Fibroblast of pulmonary artery (primary cell): ENCODE measurements at places on chromosomes 11 and 22.

- DNase-seq: peak; percentile 36
These were observed 76.8 kb downstream of the C11orf58 start for GRCh38 chr11:16815047-16815767.

- no peak for DNase-seq
These were observed 190.4 kb downstream of the MN1 start for GRCh38 chr22:27610863-27611786.

DNA sequence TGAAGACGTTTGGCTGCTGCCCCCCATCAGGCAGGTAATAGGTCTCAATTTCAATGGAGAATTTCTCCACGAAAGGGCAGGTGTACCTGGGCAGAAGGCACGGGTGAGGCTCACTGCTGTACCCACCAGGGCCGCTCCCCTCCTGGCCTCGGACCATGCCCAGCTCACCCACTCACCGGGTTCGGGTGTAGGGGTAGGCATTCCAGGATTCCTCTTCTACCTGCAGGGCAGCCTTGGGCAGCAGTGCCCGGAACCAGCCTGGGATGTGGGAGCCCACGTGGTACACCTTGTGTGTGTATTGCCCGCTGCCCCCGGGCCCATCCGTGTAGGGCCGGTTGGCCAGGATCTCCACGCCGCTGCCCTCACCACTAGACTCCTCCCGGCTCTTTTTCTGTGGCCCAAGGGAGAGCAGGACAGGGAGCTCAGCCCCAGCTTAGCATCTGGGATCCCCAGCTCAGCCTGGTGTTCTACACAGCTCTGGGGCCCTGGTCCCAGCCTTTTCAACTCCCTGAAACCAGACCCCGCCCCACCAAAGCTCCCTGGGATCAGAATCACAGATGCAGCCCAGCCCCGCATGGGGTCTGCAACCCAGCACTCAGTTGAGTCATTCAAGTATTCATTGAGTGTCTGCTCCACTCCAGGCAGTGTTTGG, 2.7 kb downstream of the PITPNM1 start:
- DNase-seq: no peak

GRCh38 chr11:93512949-93513667, 30.1 kb downstream of the SMCO4 start:
- DNase-seq: no peak

GRCh38 chr22:47692811-47693210, 930.4 kb downstream of the TBC1D22A start:
- no peak for DNase-seq

- no peak for DNase-seq
These were observed 1399.9 kb downstream of the BRD1 start for GRCh38 chr22:48427731-48428211.

DNA sequence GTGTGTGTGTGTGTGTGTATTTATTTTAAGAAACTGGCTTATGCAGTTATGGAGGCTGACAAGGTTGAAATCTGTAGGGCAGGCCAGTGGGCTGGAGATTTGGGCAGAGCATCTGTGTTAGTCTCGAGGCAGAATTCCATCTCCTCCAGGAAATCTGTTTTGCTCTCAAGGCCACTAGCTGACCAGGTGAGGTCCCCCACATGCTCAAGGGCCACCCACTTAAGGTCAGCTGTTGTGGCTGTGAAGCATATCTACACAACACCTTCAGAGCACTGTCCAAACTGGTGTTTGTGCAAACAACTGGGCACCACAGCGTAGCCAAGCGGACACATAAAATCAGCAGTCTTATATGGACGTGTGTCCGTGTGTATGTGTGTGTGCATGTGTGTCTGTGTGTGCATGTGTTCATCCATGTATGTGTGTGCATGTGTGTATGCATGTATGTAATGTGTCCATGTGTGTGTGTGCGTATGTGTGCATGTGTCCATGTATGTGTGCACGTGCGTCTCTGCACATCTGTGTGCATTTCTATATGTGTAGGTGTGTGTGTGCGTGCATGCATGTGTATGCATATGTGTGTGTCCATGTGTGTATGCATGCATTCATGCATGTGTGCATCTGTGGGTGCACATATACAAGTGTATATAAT, 400.9 kb downstream of the BRD1 start:
- no peak for DNase-seq

GRCh38 chr11:88307749-88308425, 29.6 kb downstream of the CTSC start:
- no peak for DNase-seq

DNA sequence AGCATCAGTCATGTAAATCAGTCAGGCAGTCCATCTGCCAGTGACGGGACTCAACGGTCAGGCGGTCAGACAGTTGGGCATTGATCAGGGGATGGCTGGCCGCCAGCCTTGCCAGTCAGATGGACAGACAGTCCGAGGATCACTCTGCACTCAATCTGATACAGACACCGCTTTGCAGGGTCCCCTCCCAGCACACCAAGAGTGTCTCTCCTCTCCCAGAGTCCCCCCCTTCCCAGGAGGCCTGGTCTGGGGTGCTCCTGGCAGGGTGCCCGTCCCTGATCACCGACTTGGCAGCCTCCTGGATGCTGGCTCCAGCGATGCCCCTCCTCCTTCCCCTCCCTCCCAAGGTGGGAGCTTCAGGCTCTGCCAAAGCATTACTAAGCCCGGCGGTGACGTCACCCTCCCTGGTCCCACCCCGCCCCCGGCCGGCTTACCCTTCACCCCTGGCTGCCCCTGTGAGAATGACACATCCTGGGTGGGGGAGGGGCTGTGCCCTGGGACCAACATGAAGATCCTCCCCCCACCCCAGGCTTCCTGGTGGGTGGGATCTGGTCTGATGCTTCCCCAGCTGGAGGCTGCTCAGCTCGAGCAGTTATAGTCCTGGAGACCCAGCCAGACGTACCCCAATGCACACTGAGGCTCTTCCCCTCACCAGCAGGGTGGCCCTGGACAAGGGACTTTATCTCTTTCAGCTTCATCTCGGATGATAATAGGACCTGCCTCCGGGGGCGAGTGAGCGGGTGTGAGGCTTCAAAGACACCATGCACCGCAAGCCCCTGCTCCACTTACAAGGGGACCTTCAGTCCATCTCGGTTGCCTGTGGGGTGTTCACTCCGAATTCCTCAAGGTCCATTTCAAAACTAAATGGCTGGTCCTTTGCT, 69.2 kb downstream of the CD82 start:
- DNase-seq: peak; percentile 75

- no peak for DNase-seq
These were observed 527.8 kb downstream of the BRD1 start for GRCh38 chr22:49299821-49300231.
